HFFc6 (cell line): ENCODE measurements at places on chromosomes 5 and 9.

DNA sequence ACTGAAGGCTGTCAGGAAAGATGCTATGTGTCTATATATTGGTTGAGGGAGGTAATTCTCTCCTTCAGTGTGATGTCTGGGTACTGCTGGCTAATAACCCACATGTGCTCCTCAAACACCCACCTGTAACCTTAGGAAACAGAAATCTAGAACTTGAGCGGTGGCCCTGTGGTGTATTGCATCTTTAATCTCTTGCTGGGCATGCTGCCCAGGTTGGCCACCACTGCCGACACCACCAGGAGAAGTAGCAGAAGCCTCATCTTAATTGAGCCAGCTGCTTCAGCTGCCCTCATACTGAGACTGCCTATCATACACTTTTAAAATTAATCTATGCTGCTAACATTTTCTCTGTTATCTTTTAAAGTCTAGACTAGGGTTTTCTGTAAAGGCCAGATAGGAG is 103.5 kb upstream of the C5orf63 start:
- no peaks in the 10 kb centered on the region for H3K4me1 ChIP-seq
- H3K36me3 ChIP-seq, result no peaks in the 10 kb centered on the region
- no peak for DNase-seq

DNA sequence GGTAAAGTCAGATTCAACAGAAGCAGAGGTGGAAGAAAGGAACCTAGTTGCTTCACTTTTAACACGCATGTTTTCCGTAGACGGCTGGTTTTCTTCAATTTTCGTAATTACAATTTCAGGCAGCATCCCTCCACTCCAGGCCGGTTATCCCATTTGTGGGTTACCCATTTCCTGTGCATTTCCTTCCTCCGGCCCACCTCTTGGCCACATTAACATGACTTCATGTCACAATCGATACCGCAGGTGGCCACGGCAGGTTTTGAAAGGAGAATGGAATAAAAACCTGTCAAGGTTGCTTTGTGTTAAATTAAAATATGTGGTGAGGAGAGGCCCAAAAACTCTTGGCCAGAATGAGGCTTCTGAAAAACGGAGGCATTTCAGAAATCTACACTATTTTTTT is 130.2 kb downstream of the PCSK5 start:
- no peaks in the 10 kb centered on the region for H3K4me1 ChIP-seq
- no peak overlapping the region for H3K27ac ChIP-seq
- H3K27me3 ChIP-seq, result no peaks in the 10 kb centered on the region; the same call in 1 of the 2 replicates
- no peak overlapping the region for H3K4me3 ChIP-seq

DNA sequence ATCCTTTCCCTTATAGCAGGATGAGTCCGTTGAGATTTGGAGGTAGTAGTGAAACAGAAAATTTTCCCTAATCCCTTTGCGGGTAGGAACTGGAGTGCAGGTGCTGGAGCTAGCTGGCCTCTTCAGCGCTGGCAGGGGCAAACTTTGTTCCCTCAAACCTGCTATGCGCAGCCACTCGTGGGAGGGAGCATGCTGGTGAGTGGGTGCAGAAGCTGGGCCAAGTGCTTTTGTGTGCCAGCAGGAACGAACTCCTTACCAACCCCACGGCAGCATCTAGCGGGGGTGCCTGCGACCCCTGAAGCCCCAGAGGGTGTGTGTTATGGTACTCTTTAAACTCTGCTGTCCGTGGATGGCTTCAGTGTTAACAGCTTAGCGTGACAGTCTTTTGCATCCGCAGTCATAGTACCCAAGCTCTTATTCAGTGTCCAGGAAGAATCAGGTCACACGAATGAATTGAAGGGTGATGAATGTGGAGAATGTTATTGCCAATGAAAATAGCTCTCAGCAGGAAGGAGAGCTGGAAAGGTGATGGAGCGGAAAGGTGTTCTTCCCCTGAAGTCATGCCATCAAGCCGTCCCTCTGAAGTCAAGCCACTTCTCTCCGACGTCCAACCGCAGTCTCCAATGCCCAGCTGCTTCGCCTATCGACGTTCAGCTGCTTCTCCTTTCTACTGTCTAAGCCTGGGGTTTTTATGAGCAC is 1445.1 kb upstream of the CDH9 start:
- no peaks in the 10 kb centered on the region for H3K27me3 ChIP-seq
- H3K4me3 ChIP-seq, result no peak overlapping the region
- DNase-seq, result no peak
- H3K27ac ChIP-seq, result no peak overlapping the region
- H3K4me1 ChIP-seq, result no peaks in the 10 kb centered on the region
- no peaks in the 10 kb centered on the region for H3K36me3 ChIP-seq

DNA sequence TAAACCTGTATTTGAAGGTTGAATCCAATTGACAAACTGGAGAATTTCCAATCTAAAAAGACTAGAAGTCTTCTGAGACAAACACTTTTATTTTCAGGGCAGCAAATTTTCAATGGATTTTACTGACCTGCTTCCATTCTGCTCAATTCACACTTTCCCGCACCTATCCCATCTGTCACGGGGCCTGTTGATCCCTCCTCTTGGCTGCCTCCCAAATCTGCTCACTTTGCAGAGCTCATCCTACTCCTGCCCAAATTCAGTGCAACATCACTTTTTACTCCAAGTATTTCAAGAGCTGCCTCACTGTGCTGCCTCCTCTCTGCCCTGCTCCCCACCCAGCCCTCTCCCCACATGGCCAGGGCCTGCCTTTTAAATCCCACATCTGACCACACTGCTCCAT is 35.1 kb downstream of the GOLM1 start:
- no peak overlapping the region for H3K4me3 ChIP-seq
- no peak for DNase-seq
- no peaks in the 10 kb centered on the region for H3K27me3 ChIP-seq
- H3K36me3 ChIP-seq, result no peaks in the 10 kb centered on the region
- H3K27ac ChIP-seq, result no peak overlapping the region

DNA sequence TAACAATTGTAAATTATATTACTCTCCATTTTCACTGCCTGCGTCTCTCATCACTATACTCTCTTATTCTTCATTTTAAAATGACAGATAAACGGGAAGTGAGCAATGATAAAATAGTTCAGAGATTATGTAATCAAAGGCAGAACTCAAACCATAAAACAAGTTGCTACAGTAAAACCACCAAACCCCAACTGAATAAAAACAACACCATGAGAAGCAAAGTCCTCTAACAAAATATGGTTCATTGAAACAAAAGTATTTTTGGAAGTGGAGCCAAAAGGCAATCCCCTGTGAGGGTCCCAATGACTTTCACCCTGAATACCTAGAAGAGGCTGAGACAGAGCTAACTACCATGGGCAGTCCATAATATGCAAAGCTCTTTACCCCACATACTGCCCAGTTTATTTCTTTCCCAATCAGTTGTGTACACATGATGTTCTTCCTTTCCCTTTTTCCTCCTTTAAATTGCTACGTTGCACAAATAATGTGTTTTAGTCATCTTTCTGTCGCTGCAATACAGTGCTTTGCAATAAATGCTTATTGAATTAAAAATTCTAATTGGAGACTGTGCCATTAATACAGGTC is 64.0 kb upstream of the PTGER4 start:
- peaks cover 58% of the 10 kb centered on the region for H3K4me1 ChIP-seq
- H3K27ac ChIP-seq, result peak overlapping the region; percentile 54
- peak overlapping the region; percentile 27; the same call in 1 of the 2 replicates for H3K4me3 ChIP-seq
- no peaks in the 10 kb centered on the region for H3K27me3 ChIP-seq
- no peaks in the 10 kb centered on the region for H3K36me3 ChIP-seq

GRCh38 chr9:19358701-19359100 is 21.3 kb downstream of the RPS6 start:
- no peaks in the 10 kb centered on the region for H3K27me3 ChIP-seq
- peaks cover 5% of the 10 kb centered on the region for H3K36me3 ChIP-seq
- H3K4me3 ChIP-seq, result no peak overlapping the region
- H3K4me1 ChIP-seq, result peaks cover 12% of the 10 kb centered on the region
- no peak for DNase-seq

DNA sequence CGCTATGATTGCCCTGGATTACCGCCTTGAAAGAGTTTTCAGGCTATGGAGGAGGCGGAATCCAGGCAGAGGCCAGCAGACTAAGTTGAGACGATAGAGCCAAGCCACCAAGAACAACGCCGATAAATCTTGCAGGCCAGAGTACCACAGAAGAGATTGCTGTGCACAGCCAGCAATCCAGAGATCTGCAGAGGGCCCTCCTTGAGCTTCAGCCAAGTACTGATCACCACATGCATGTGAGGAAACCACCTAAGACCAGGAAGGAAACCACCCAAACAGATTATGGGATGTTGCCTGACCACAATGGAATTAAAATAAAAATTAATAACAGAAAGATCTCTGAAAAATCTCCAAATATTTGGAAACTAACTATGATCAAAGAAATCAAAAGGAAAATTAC is 74.9 kb downstream of the GCNT4 start:
- H3K27ac ChIP-seq, result no peak overlapping the region
- H3K27me3 ChIP-seq, result no peaks in the 10 kb centered on the region; the same call in 1 of the 2 replicates
- no peaks in the 10 kb centered on the region for H3K4me1 ChIP-seq
- H3K4me3 ChIP-seq, result no peak overlapping the region
- DNase-seq, result no peak

- DNase-seq, result peak; percentile 62
- H3K27ac ChIP-seq, result peak overlapping the region; percentile 85
- peaks cover 86% of the 10 kb centered on the region for H3K4me1 ChIP-seq
- H3K4me3 ChIP-seq, result peak overlapping the region; percentile 87
- H3K27me3 ChIP-seq, result peaks cover 6% of the 10 kb centered on the region; the same call in 1 of the 2 replicates
Observed at GRCh38 chr5:160467555-160468362, 46.1 kb downstream of the PTTG1 start.

DNA sequence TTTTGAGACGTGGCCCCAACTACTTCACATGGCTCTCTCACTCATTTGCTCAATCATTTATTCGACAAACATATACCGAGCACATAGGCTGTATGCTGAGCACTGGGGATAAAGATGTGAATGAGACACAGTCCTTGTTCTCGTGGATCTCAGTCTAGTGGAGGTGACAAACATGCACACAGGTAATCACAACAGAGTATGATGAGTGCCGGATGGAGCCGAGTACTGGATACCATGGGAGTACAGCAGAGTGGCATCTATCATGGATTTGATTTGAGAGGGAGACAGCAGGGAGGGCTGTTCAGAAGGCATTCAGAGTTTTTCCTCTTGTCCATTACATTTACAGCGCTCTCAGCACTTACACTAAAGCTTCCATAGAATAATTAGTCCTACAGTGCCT is 259.8 kb downstream of the SLIT3 start:
- H3K27me3 ChIP-seq, result peaks cover 8% of the 10 kb centered on the region
- no peak for DNase-seq
- H3K4me3 ChIP-seq, result no peak overlapping the region
- no peaks in the 10 kb centered on the region for H3K4me1 ChIP-seq
- H3K27ac ChIP-seq, result no peak overlapping the region

GRCh38 chr9:129611307-129611800 is 9.5 kb downstream of the C9orf50 start:
- peak overlapping the region; percentile 82; the same call in 1 of the 2 replicates for H3K27ac ChIP-seq
- peak overlapping the region; percentile 88; the same call in 1 of the 2 replicates for H3K4me3 ChIP-seq
- DNase-seq, result no peak
- H3K36me3 ChIP-seq, result no peaks in the 10 kb centered on the region

DNA sequence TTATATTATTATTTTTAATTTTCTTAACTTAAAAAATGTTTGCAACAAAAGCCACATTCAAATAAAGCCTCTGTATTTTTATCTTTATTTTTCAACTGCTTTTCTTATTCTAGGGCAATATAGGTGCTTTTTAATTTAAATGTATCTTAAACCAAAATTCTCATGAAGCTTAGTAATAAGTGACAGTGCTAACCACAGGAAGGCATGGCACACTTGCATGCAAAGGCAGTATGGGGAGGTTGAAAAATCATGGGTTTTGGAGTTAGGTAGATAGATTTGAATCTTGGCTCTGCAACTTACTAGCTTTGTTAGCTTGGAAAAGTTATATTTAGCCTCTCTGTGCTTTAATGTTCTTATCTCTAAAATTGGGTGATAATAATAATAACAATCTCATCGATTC is 458.0 kb downstream of the DMAC1 start:
- no peak overlapping the region for H3K27ac ChIP-seq
- no peaks in the 10 kb centered on the region for H3K36me3 ChIP-seq
- no peak for DNase-seq

GRCh38 chr5:41445937-41446563 is 64.4 kb downstream of the PLCXD3 start:
- peaks cover 17% of the 10 kb centered on the region for H3K4me1 ChIP-seq
- H3K4me3 ChIP-seq, result no peak overlapping the region
- no peaks in the 10 kb centered on the region for H3K27me3 ChIP-seq
- DNase-seq, result peak; percentile 34
- no peaks in the 10 kb centered on the region for H3K36me3 ChIP-seq

DNA sequence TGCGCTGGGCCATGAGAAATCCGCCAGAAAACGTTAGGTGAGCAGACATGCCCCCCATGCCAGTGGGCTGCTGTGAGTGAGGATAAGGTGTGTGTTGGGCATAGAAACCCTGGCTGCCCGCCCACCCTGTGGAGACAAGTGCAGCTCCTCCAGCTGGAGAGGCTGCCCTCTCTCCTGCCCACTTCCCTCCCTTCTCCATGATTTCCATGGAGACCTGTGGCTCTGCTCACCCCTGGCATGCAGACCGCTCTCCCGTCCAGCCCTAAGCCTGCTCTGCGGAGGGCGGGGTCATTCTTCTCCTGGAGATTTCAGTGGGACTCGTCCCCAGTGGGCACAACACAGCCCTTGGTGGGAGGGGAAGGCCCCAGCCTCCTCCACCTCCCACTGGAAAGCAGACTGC is 133.0 kb upstream of the FAM120A start:
- peaks cover 13% of the 10 kb centered on the region for H3K27me3 ChIP-seq
- H3K36me3 ChIP-seq, result no peaks in the 10 kb centered on the region
- H3K4me3 ChIP-seq, result no peak overlapping the region
- DNase-seq, result no peak
- no peak overlapping the region for H3K27ac ChIP-seq

GRCh38 chr9:9950813-9951212 is 662.0 kb downstream of the PTPRD start:
- H3K27me3 ChIP-seq, result no peaks in the 10 kb centered on the region
- H3K4me1 ChIP-seq, result no peaks in the 10 kb centered on the region; the same call in 1 of the 2 replicates
- no peak overlapping the region for H3K4me3 ChIP-seq
- peak; percentile 7 for DNase-seq
- H3K36me3 ChIP-seq, result no peaks in the 10 kb centered on the region

DNA sequence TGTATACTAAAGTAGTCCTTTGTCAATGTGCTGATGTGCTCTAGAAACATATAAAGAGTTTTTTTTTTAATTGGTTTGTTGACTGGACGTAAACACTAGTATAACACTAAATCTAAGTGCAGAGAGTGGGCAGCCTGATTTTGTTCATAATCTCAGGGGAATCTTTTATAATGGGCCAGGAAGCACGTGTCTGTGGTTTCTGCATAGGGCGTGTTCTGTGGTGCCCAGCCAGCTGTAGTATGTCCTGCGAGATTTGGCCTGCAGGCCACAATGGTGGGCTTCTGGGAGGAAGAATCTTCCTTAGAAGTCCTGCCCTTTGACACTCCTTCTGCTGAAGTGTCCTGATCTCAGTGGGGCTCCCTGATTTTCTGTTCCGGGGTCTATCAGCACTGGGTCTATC is 49.0 kb upstream of the DHFR start:
- no peak overlapping the region for H3K4me3 ChIP-seq
- no peaks in the 10 kb centered on the region for H3K36me3 ChIP-seq
- H3K27me3 ChIP-seq, result no peaks in the 10 kb centered on the region
- no peak for DNase-seq
- H3K27ac ChIP-seq, result no peak overlapping the region

GRCh38 chr9:125541840-125542243 is 165.2 kb downstream of the MAPKAP1 start:
- H3K4me3 ChIP-seq, result no peak overlapping the region
- no peak for DNase-seq
- peaks cover 25% of the 10 kb centered on the region for H3K36me3 ChIP-seq
- H3K27me3 ChIP-seq, result no peaks in the 10 kb centered on the region; the same call in 1 of the 2 replicates
